GM23338 (cell line): ENCODE measurements at places on chromosomes 3 and 15. TPM values are rescaled to one million over a fixed set of nuclear protein-coding genes. Genes with fewer than 3 reads are reported as not detected.

GRCh38 chr15:30770759-30771158, 133.0 kb upstream of the FAN1 start:
- H3K27me3 ChIP-seq, result no peaks in the 10 kb centered on the region
- no peak overlapping the region for H3K4me3 ChIP-seq
- H3K27ac ChIP-seq, result no peak overlapping the region
- no peaks in the 10 kb centered on the region for H3K4me1 ChIP-seq
- DNase-seq, result no peak
- H3K36me3 ChIP-seq, result no peaks in the 10 kb centered on the region

The NPAP1 gene
- total RNA-seq, result 0.24 and 0.47 TPM in 2 replicates

The QRICH1 gene
- 114 and 149 TPM in 2 replicates for total RNA-seq

- no peaks in the 10 kb centered on the region for H3K36me3 ChIP-seq
- no peak overlapping the region for H3K4me3 ChIP-seq
- peaks cover 28% of the 10 kb centered on the region for H3K4me1 ChIP-seq
- H3K27ac ChIP-seq, result no peak overlapping the region
- DNase-seq, result no peak
These were observed 17.7 kb upstream of the XIRP1 start for GRCh38 chr3:39210078-39210477.

The HGD gene
- total RNA-seq, result not detected in 2 replicates

DNA sequence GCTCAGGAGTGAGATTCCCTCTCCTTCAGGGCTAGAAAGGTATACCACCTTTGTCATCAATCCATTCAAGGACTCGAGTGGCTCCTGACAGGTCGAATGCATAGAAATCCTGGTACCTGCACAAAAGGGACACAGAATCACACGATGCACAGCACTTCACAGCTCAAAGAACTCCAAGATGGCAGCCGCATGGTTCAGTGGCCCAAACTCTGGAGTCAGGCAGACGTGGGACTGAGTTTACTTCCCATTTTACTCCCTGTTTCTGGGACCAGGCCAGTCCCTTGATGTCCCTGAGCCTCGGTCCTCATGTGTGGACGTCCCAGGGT, 536 bp downstream of the WDR73 start:
- H3K27me3 ChIP-seq, result peaks cover 12% of the 10 kb centered on the region
- H3K4me1 ChIP-seq, result peaks cover 17% of the 10 kb centered on the region
- H3K36me3 ChIP-seq, result peaks cover 23% of the 10 kb centered on the region; the same call in 1 of the 2 replicates
- peak overlapping the region; percentile 84 for H3K27ac ChIP-seq

The ULK4 gene
- 14.3 and 41.4 TPM in 2 replicates for total RNA-seq

The OXNAD1 gene
- total RNA-seq, result 34.2 and 39.4 TPM in 2 replicates

DNA sequence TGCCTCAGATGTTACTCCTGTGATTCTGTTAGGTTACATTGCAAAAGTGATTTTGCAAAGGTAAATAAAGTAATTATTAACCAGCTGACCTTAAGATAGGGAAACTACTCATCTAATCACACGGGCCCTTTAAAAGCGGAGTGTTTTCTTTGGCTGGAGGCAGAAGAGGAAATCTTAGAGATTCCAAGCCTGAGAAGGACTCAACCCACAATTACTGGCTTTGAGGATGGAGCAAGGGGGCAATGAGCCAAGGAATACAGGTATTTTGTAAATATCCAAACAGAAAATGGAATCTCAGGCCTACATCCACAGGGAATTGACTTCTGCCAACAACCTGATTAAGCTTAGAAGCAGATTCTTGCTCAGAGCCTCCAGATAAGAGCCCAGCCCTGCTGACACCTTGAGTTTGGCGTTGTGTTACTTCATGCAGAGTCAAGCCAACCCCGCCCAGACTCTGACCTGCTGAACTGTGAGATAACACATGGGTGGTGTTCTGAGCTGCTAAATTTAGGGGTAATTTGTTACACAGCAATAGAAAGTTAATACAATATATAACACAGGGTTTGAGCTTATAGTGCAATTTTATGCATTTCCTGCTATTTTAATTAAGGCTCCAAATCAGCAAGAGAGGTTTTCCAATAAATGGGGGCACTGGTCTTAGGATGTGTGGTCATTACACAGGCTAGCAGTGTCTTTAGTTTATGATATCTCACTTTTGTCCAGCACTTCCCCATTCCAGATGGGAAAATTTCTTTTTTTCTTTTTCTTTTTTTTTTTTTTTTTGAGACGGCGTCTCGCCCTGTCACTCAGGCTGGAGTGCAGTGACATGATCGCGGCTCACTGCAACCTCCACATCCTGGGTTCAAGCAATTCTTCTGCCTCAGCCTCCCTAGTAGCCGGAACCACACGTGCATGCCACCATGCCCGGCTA, 19.5 kb downstream of the NFKBIZ start:
- no peak overlapping the region for H3K27ac ChIP-seq
- no peak overlapping the region for H3K4me3 ChIP-seq
- H3K4me1 ChIP-seq, result no peaks in the 10 kb centered on the region
- no peaks in the 10 kb centered on the region for H3K36me3 ChIP-seq
- no peak for DNase-seq

- H3K27ac ChIP-seq, result no peak overlapping the region
- no peaks in the 10 kb centered on the region for H3K27me3 ChIP-seq
- H3K4me1 ChIP-seq, result peaks cover 17% of the 10 kb centered on the region
- H3K36me3 ChIP-seq, result no peaks in the 10 kb centered on the region
These were observed 1.2 kb downstream of the KNL1 start for GRCh38 chr15:40595219-40595618.

The IL12A gene
- 0.31 and 0.69 TPM in 2 replicates for total RNA-seq

GRCh38 chr3:168047190-168047795, 48.4 kb downstream of the GOLIM4 start:
- H3K4me3 ChIP-seq, result no peak overlapping the region
- H3K27ac ChIP-seq, result no peak overlapping the region
- H3K4me1 ChIP-seq, result peaks cover 11% of the 10 kb centered on the region
- peak; percentile 84 for DNase-seq
- H3K36me3 ChIP-seq, result no peaks in the 10 kb centered on the region
- no peaks in the 10 kb centered on the region for H3K27me3 ChIP-seq

- no peak overlapping the region for H3K4me3 ChIP-seq
- peak overlapping the region; percentile 14; the same call in 1 of the 2 replicates for H3K27ac ChIP-seq
- no peak for DNase-seq
- H3K4me1 ChIP-seq, result peaks cover 52% of the 10 kb centered on the region
These were observed 252.3 kb downstream of the PTPRG start for GRCh38 chr3:61813636-61814035.

GRCh38 chr15:48066456-48066855, 54.3 kb upstream of the SLC24A5 start:
- 0 out of 2 replicates have a peak, but pooled peaks cover 5% of the 10 kb centered on the region for H3K4me1 ChIP-seq
- no peaks in the 10 kb centered on the region for H3K36me3 ChIP-seq
- H3K27me3 ChIP-seq, result no peaks in the 10 kb centered on the region
- no peak for DNase-seq

DNA sequence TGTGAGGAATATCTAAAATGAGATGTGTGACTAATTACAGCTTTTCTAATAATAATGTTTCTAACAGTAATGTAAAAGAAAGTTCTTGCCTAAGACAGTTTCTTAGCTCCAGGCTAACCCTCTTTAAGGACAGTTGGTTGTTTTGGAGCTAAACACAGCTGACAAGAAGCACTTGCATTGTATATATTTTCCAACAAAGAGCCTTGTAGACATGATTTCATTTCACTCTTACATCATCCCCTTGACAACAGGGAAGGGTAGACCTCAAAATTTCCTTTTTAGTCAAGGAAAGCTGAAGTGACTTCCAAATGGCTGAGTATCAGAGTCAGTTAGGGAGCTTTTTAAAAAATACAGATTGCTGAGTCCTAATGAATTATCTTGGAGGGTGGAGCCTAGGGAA, 4.1 kb downstream of the ARID3B start:
- no peaks in the 10 kb centered on the region for H3K27me3 ChIP-seq
- H3K36me3 ChIP-seq, result peaks cover 49% of the 10 kb centered on the region
- DNase-seq, result no peak
- peaks cover 37% of the 10 kb centered on the region for H3K4me1 ChIP-seq

- DNase-seq, result peak; percentile 67
- H3K4me1 ChIP-seq, result peaks cover 18% of the 10 kb centered on the region
- peaks cover 34% of the 10 kb centered on the region for H3K27me3 ChIP-seq
These were observed 775 bp downstream of the ARNT2 start for GRCh38 chr15:80404761-80405553.

The CFAP100 gene
- 0.07 TPM in 1 of 2 replicates, not detected in the other for total RNA-seq

GRCh38 chr3:106276755-106277612, 408.2 kb upstream of the CBLB start:
- H3K27ac ChIP-seq, result no peak overlapping the region
- no peak for DNase-seq
- no peaks in the 10 kb centered on the region for H3K36me3 ChIP-seq
- no peaks in the 10 kb centered on the region for H3K27me3 ChIP-seq
- no peaks in the 10 kb centered on the region; the same call in 1 of the 2 replicates for H3K4me1 ChIP-seq

DNA sequence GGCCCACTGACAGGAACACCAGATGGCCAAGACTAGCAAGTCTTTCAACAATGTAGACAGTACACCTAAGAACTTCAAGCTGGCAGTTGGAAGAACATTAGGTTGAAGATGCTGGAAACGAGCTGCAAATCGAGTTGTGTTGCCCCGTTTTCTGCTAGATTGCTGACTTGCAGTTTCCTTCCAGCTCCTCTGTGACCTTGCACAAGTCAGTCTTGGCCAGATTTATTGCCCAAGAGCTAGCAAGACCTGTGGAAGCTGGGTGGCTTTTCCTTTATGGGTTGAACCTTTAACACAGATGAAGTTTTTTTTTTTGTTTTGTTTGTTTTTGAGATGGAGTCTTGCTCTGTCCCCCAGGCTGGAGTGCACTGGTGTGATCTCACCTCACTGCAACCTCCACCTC, 2.9 kb upstream of the RBM6 start:
- no peak overlapping the region for H3K27ac ChIP-seq
- H3K36me3 ChIP-seq, result no peaks in the 10 kb centered on the region
- H3K27me3 ChIP-seq, result no peaks in the 10 kb centered on the region
- no peaks in the 10 kb centered on the region for H3K4me1 ChIP-seq
- no peak overlapping the region for H3K4me3 ChIP-seq

DNA sequence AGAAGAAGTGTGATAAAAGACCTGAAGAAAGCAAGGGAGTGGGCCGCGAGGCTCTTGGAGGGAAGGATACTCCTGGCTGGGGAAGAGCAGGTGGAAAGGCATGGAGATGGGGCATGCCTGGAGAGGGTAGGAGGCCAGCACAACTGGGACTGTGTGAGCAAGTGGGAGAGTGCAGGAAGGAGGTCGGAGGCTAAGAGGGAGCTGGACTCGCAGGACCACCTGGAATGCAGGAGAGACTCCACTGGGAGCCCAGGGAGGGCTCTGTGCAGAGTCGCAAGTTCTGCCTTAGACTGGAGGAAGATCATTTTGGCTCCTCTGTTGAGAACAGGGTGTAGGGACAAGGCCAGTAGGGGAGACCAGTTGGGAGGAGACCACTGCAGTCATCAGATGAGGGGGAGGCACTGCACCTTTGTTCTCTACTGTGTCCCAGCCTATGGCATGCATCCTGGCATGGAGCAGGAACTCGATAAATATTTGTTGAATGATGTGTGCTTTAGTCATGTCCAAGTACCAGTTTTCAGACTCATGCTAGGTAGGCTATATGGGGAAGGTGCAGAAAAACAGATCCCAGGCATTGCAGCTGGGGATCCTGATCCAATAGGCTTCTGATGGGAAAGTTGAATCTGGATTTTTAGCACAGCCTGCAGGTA, 13.7 kb downstream of the FAM107A start:
- DNase-seq, result no peak
- H3K27ac ChIP-seq, result no peak overlapping the region
- H3K36me3 ChIP-seq, result no peaks in the 10 kb centered on the region
- H3K4me1 ChIP-seq, result peaks cover 31% of the 10 kb centered on the region
